ENCODE measurements at places on chromosomes 1 and 21. TPM values are rescaled to one million over a fixed set of nuclear protein-coding genes. Genes with fewer than 3 reads are reported as not detected.

LCE2A gene
- not detected for total RNA-seq

DNA sequence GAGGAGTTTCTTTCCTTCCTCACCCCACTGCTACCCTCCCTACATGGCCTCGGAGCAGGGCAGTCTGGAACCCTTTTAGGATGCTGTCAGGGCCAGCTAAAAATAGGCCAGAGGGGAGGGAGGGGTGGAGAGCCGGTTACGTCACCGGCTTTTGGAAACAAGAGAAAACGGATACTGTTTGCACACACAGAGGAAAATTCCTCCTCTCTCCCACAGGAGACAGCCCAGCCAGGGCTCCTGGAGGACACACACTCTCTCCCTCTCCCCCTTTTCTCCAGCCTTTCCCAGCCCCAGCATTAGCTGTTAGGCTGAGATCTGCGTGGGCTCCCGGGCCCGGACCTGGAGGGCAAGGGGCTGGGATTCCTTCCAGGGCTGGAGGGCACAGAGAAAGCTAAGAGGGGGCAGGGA is 20.0 kb upstream of the ALDH4A1 start:
- no peak overlapping the region for H3K4me3 ChIP-seq
- no peak for DNase-seq

FAM163A gene
- not detected for total RNA-seq

HAO2 gene
- total RNA-seq, result not detected

GRCh38 chr1:201359031-201359872 is 18.2 kb downstream of the TNNT2 start:
- no peaks in the 10 kb centered on the region for H3K36me3 ChIP-seq
- no peak overlapping the region for H3K4me3 ChIP-seq
- DNase-seq, result no peak
- H3K27ac ChIP-seq, result no peak overlapping the region
- no peaks in the 10 kb centered on the region for H3K4me1 ChIP-seq

HOOK1 gene
- total RNA-seq, result 12.9 TPM

DNA sequence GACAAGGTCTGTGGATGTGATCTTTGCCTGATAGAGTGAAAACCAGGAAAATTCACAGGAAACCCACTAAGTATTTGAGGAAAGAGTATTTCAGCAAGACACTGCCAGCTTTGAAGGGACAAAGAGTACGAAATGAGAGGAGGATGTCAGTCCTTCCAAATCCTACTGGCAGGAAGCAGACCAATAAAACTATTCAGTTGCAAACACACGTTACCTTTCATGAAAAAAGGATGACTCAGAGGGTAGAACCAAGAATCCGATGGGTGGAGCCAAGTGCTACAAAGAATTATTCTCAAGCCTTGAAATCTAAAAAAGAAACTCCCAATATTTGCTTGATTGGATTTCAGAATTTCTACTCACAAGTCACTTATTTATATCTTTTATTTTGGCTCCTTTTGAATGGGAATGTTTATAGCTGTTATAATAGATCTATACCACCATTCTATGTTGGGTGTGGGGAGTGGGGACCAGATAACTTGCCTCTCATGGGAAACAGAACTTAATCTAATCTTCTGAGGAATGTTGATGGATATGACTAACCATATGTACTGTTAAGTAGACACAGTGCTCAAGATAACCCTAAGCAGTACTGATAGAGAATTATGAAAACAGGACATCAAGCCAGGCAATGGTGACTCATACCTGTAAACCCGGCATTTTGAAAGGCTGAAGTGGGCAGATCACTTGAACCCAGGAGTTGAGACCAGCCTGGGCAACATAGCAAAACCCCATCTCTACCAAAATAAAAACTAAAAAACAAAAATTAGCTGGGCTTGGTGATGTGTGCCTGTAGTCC is 19.3 kb upstream of the HEATR1 start:
- peaks cover 62% of the 10 kb centered on the region for H3K27me3 ChIP-seq
- no peaks in the 10 kb centered on the region for H3K4me1 ChIP-seq
- H3K36me3 ChIP-seq, result no peaks in the 10 kb centered on the region
- no peak overlapping the region for H3K4me3 ChIP-seq
- no peak for DNase-seq

GRCh38 chr1:160168609-160169369 is 17.4 kb downstream of the ATP1A4 start:
- H3K27ac ChIP-seq, result peak overlapping the region; percentile 46
- H3K4me1 ChIP-seq, result peaks cover 27% of the 10 kb centered on the region
- no peak for DNase-seq
- H3K36me3 ChIP-seq, result no peaks in the 10 kb centered on the region
- no peak overlapping the region for H3K4me3 ChIP-seq

DNA sequence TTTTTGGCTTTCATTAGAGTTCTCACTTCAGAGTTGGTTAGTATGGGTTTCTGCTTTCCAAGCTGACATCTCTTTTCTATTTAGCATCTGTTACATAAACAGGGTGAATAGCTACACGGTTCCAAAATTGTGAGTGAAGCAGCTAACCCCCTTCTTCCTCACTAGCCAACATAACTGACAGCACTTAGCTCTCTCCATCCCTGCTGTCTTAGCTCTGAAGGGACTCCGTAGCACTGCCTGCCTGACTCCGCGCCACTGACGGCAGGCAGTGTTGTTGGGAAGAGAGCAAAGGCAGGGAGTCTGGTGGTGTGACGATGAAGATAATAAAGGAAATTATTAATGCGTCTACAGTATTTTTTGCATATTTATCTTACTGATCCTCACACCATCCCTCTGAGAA is 247.0 kb downstream of the PTBP2 start:
- H3K27me3 ChIP-seq, result peaks cover 32% of the 10 kb centered on the region
- H3K4me1 ChIP-seq, result no peaks in the 10 kb centered on the region
- H3K27ac ChIP-seq, result no peak overlapping the region
- H3K36me3 ChIP-seq, result no peaks in the 10 kb centered on the region
- no peak for DNase-seq
- H3K4me3 ChIP-seq, result no peak overlapping the region

- no peaks in the 10 kb centered on the region for H3K4me1 ChIP-seq
- H3K4me3 ChIP-seq, result no peak overlapping the region
- no peak for DNase-seq
Observed at GRCh38 chr1:169201084-169201619, 94.7 kb downstream of the ATP1B1 start.

- H3K27ac ChIP-seq, result no peak overlapping the region
- no peak for DNase-seq
- H3K4me1 ChIP-seq, result peaks cover 2% of the 10 kb centered on the region
- no peak overlapping the region for H3K4me3 ChIP-seq
Observed at GRCh38 chr1:204846546-204846945, 24.1 kb upstream of the NFASC start.

C1orf50 gene
- total RNA-seq, result 7.2 TPM

HCRTR1 gene
- total RNA-seq, result not detected

GRCh38 chr1:76038287-76039004 is 36.1 kb upstream of the ST6GALNAC3 start:
- no peak overlapping the region for H3K27ac ChIP-seq
- no peaks in the 10 kb centered on the region for H3K36me3 ChIP-seq
- no peaks in the 10 kb centered on the region for H3K4me1 ChIP-seq
- no peak for DNase-seq
- H3K4me3 ChIP-seq, result no peak overlapping the region
- H3K27me3 ChIP-seq, result peaks cover 6% of the 10 kb centered on the region

- peak; percentile 29 for DNase-seq
- peaks cover 32% of the 10 kb centered on the region for H3K27me3 ChIP-seq
- H3K4me1 ChIP-seq, result peaks cover 7% of the 10 kb centered on the region
- no peaks in the 10 kb centered on the region for H3K36me3 ChIP-seq
- H3K4me3 ChIP-seq, result peak overlapping the region; percentile 81
- no peak overlapping the region for H3K27ac ChIP-seq
Observed at GRCh38 chr1:9181990-9182783, 52.4 kb upstream of the H6PD start.

GRCh38 chr1:2525572-2525919 is 850 bp downstream of the PANK4 start:
- DNase-seq, result no peak
- peaks cover under 1% of the 10 kb centered on the region for H3K27me3 ChIP-seq
- peaks cover 46% of the 10 kb centered on the region for H3K4me1 ChIP-seq

- no peaks in the 10 kb centered on the region for H3K4me1 ChIP-seq
- no peak overlapping the region for H3K27ac ChIP-seq
- H3K4me3 ChIP-seq, result no peak overlapping the region
- DNase-seq, result no peak
Observed at GRCh38 chr1:230549625-230550024, 92.7 kb upstream of the COG2 start.

DNA sequence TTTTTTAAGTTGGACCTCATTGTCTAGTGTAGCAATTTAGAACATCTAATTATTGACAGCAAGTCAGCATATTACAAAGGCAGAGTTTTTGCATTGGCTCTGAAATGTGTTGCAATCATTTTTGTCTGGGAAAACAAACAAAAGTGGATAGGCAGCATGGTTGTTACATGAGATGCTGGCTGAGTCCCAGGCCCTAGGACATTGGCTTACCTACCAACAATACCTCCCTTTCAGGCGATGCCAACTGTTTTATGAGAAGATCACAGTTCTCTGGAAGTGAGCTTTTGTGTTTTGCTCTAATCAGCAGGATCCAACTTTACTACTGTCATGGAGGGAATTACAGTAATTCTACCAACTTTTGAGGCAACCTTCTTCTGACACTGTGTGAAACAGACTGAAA is 71.5 kb upstream of the CXADR start:
- peaks cover 14% of the 10 kb centered on the region for H3K27me3 ChIP-seq
- DNase-seq, result no peak
- H3K4me1 ChIP-seq, result no peaks in the 10 kb centered on the region
- no peaks in the 10 kb centered on the region for H3K36me3 ChIP-seq

DNA sequence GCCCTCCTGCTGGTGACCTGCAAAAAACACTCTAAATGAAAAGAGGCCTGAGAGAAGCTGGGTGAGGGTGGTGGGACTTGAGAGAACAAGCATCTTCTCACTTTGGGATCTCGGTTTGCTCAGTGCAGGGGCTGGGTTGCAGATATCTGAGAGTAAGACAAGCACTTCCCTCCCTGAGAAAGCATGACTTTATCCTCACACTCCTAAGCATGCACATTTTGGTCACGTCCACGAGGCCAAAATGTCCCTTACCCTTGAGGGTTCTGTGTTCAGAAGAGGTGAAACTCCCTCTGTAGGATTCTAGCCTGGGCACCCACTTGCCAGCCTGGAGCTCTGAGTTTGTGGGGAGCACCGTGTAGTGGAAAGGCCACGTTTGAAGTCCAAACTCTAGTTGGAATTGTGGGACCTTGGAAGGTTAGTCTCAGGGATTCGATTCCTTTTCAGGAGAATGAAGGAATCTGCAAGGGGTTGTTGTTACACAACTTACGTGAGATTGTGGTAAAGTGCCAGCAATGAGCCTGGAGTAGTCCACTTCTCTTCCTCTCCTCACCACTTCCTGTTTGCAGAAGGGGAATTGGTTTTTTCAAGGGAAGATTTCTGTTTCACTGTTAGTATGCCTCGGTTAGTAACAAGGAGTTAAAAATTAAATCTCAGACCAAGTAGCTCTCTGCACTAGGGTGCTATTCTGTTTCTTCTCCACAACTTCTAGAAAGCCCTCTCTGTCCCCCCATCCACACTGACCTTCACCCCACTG is 3.0 kb downstream of the FCAMR start:
- no peak for DNase-seq
- peak overlapping the region; percentile 53 for H3K27ac ChIP-seq
- H3K4me3 ChIP-seq, result peak overlapping the region; percentile 42
- no peaks in the 10 kb centered on the region for H3K36me3 ChIP-seq

DNA sequence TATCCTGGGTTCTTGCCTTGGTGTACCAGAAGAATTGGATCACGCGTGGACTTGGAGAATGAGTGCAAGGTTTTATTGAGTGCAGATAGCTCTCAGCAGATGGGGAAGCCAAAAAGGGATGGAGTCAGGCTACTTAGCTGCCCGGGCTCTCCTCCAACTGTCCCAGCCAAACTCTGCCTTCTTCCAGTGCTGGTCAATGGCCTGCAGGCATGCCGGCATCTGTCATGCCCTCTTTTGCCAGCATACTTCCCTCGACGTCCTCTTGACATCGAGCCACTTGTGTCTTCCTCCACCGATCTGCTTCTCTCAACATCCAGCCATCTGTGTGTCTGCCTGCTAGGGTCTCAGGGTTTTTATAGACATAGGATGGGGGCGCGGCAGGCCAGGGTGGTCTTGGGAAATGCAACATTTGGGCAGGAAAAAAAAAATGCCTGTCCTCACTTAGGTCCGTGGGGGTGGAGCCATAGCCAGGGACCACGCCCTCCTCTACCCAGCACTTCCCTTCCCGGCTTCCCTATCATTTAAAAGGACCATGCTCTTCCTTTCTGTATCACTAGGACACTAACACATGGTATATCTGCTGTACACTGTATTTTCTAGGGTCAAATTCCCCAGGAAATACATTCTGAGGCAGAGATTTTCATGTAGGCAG is 47.0 kb upstream of the BCAR3 start:
- no peak overlapping the region for H3K27ac ChIP-seq
- no peaks in the 10 kb centered on the region for H3K36me3 ChIP-seq
- DNase-seq, result no peak
- no peak overlapping the region for H3K4me3 ChIP-seq
- H3K4me1 ChIP-seq, result no peaks in the 10 kb centered on the region

PLA2G2D gene
- total RNA-seq, result not detected

Data from activated naive CD8-positive, alpha-beta T cell treated with anti-CD3 and anti-CD28 coated beads for 36 hours (primary cell).